HFF-Myc (cell line): ENCODE measurements at places on chromosomes 5 and 9.

DNA sequence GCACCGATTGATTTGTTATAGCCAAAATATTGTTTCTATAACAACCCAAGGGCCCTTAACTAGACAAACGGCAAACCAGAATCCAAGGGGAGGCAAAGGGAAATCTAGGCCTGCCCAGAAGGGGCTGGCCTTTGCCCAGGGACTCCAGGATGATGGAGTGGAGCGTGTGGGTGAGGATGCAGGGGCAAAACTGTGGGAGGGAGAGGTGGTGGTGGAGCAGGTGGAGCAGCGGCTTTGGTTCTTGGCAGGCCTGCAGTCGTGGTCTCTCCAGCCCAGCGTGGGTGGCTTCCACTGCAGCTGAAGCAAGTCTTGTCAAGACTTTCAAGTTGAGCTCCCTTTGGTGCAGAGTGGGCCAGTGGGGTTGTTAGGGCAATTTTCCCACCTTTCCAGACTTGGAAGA, 98.6 kb upstream of the TBCA start:
- no peak for DNase-seq

DNA sequence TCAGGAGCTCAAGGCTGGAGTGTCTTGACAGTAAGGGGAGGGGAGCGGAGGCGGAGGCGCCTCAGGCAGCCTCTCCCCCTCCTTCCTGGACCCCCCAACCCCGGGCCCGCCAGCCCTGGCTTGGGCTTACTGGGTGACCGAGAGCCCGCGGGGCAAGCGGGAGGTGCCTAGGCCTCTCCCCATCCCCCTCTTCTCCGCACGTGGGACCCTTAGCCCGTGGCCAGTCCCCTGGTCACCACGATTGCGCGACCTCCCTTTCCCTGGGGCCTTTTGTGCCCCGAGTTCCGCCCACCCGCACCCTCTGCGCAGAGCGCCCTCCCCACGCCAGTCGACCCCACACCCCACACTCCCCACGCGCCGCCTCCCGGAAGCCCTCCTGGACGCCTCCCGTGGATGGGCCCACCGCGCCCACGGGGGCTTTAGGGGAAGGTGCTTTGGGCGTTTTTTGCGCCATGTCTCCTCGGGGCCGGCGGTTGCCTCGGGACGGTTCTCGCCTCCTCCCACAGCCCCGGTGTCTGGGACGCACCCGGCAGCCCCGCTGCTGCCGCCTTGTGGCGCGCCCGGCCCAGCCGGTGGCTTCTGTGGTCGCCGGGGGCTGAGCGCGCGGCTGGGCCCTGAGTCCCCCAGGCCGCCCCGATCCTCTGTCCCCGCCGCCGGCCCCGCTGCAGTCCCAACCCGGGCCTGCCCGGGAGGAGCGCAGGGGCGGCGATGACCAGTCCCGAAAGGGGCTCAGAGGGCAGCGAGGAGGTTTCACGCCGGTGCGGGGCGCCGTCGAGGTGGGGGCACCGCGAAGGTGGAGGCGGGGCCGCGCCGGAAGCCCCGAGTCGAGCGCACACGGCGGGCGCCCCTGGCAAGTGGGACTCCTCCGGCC, 3.2 kb downstream of the TOR4A start:
- no peak for DNase-seq

- DNase-seq, result no peak
These were observed 9.0 kb downstream of the CCDC69 start for GRCh38 chr5:151214614-151215545.

DNA sequence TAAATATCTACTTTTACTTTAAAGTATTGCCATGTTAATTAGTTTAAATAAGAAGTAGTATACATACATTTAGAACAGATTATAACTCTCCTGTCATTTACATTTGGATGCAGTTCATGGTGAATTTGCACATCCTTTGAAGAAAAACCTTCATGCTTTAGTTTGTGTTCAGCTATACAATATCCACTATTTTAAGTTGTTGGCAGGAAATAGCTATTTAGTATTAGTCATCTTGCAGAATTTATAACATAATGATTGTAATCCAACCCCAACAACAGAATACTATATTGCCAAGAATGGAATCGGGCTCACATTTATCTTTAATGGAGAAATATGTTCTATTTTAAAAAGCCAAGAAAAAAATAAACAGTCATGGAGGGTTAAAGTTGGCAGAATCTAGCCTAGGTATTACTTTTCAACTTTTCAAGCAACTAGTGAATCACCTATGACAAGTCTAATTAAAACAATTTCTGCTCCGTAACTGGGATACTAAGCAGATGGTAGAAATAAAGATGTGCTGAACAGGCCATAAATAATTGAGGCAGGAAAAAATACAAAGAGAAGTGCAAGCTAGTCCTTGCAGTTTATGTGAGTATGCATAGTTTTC, 1170.6 kb upstream of the NUDT12 start:
- DNase-seq, result no peak

DNA sequence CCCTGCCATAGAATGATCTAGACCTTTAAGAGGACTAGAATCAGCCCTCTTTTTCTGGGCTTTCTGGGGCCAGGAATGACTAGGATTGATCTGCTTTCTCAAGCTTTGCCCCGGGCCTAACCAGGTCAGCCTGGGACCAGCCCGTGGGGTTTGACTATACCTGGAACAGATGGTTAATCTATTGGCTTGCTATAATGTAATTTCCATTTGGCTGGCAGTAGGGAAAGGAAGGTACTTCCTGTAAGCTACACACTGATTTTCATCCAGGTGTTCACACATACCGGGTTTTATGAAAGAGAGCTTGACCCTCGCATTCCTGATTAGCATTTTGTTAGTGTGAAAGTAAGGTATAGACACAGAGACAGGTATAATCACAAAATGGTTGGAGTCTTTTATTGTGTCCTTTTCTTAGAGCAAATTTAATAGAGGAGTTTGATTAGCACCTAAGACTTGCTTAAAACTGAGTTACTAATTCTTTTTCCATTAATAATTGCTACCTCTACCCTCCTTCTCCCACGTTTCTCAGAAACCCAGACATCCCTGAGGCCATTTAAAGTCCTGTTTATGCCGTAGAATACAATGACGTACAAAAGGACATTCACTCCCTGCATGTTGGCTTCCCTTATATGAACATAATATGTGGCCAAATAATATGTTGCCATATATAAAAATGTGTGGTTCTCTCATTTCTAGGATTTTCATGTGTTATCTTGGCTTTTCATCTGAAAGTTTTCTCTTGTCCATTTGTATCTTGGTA, 17.3 kb downstream of the LNPEP start:
- no peak for DNase-seq

DNA sequence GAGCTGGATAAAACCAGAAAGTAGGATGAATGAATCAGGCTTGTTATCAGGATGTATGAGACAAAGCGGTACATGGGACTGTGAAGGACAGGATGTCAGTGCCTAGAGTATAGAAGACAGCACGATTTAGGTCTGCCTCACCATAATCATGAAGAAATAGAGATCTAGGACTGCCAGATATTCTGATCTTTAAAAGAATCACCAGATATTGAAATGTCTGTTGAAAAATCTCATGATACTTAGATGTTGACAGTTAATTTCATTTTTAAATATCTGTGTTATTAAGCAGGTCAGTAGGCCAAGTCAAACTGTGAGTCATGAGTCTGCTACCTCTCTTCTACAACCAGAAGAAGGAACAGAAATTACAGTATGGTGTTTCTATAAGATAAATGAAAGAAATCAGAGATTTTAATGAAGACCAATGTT, 65.0 kb downstream of the ST8SIA4 start:
- no peak for DNase-seq

GRCh38 chr5:97231025-97231636, 48.1 kb upstream of the RIOK2 start:
- DNase-seq, result peak; percentile 59

GRCh38 chr9:125758986-125759763, 12.0 kb downstream of the PBX3 start:
- no peak for DNase-seq

GRCh38 chr9:78928625-78929405, 631.9 kb downstream of the PSAT1 start:
- no peak for DNase-seq

DNA sequence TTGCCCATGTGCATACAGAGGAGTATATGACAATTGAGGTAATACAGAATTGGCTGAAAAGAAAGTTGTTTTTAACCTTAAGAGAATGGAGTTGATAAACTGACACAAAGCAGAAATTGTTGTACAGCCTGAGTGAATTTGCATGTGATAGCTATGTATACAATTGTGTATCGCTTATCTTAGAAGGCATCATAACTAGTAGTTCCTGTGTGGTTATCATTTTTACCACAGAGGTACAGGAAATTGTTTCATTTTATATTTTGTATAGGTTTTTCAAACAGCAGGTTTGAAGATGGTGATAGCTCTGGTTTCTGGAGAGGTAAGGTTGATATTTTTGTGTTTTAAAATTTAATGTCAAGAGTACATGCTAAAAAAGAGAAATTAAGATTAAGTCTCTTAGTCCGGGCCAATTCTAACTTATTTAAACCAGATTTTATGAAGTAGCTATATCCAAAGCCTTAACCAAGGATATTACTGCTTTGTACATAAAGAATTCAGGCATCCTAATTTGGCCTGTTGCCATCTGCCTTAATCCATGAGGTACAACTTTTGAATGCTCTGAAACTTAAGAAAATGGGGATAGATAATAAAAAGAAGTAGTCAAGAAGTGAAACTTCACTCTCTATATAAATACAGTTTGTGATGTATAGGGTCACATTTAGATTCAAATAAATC, 26.0 kb downstream of the DDX4 start:
- no peak for DNase-seq

- DNase-seq, result no peak
These were observed 39.4 kb downstream of the OSMR start for GRCh38 chr5:38885208-38885607.

DNA sequence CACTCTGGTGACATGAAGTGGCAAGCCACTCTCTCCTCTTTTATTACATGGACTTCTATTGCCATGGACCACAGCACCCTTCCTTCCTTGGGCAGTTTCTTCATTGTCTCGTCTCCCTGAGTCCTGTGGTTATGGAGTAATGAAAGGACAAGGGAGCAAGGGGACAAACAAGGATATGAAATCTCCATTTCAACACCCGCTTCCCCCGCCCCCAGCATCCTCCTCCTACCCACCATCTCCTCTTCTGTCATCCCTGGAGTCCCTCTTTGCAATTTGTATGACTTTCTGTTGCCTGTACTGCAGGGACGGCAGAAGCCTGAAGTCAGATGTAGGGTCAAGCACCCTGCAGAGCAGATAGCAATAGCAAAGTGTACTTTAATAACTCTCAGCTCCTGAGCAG, 300.7 kb upstream of the CLINT1 start:
- no peak for DNase-seq
